ENCODE measurements at places on chromosomes 11 and 22. TPM values are rescaled to one million over a fixed set of nuclear protein-coding genes. Genes with fewer than 3 reads are reported as not detected.

Gene OTOG
- not detected for total RNA-seq

Gene LRP5
- total RNA-seq = 23.6 TPM

Gene BEST1
- total RNA-seq = 0.09 TPM

- DNase-seq = no peak
Observed at GRCh38 chr11:64858467-64859263, 14.2 kb upstream of the CDC42BPG start.

GRCh38 chr11:82980292-82980691, 78.8 kb downstream of the DDIAS start:
- no peak for DNase-seq
